AG09319 (cell line): ENCODE measurements at places on chromosomes 1 and 21.

GRCh38 chr1:162893612-162893908 is 32.6 kb upstream of the CCDC190 start:
- no peak for DNase-seq

DNA sequence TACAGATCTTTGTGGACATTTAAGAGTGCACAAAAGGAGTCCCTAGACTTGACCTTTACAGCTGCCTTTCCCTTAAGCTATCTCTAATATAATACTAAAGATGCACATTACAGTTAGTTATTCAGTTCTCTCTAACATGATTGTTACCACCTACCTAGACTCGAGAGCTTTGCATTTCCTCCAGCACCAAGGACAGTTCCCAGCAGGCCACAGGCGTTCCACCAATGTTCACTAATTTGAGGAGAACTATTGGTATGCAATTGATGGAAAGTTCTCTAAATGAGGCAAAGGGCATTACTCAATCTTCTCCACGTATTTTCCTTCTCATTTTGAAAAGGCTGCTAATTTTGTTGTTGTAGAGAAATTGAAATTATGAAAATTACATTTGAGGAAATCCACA is 5.4 kb upstream of the NTNG1 start:
- DNase-seq, result no peak

DNA sequence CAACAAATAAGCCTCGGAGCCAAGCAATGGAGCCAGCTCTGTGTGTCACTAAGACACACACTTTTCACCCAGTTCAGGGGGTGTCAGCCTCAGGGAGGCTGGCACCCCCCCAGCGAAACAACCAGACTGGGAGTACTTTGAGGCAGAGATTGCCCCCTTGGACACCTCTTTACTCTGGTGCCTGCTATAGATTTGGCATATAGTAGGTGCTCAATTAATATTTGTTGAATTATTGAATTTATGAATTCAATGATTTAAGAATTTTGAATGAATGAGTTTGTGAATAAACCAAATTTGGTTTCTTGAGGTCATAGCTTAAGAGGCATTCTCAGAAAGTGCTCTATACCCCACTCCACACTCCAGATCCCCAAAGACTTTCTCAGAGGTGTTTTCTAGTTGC is 70.3 kb downstream of the OLIG1 start:
- no peak for DNase-seq

- no peak for DNase-seq
Observed at GRCh38 chr1:62452951-62453350, 16.1 kb downstream of the USP1 start.

DNA sequence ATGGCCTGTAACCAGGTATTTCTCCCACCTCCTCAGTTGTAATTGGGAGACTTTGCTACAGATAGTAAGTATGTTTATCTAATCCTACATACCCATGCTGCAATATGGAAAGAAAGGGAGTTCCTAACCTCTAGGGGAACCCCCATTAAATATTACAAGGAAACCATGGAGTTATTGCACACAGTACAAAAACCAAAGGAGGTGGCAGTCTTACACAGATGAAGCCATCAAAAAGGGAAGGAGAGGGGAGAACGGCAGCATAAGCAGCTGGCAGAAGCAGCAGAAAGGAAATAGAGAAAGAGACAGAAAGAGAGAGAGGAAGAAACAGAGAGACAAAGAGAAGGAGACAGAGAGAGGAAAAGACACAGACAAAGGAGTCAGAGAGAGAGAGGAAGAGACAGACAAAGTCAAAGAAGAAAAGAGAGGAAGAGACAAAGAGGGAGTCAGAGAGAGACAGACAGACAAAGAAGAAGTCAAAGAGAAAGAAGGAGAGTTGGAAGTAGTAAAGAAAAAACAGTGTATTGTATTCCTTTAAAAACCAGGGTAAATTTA is 142.9 kb downstream of the FASLG start:
- no peak for DNase-seq

DNA sequence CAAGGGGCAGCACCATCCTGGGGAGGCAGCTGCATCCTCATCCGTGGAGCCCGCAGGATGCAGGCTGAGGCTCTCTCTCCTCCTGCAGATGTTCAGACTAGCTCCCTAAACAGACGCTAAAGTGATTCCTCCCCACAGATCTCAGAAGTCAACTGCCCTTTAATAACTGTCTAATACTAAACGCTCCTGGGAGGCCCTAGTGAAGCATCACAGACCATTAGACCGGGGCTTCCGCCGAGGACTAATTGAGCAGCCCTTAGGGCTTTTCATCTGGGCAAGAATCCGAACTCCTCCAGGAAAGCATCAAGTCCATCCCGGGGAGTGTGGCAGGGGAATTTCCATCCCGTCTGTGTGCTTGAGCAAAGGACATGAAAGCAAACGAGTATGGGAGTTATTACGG is 40.4 kb downstream of the PRDM16 start:
- no peak for DNase-seq

DNA sequence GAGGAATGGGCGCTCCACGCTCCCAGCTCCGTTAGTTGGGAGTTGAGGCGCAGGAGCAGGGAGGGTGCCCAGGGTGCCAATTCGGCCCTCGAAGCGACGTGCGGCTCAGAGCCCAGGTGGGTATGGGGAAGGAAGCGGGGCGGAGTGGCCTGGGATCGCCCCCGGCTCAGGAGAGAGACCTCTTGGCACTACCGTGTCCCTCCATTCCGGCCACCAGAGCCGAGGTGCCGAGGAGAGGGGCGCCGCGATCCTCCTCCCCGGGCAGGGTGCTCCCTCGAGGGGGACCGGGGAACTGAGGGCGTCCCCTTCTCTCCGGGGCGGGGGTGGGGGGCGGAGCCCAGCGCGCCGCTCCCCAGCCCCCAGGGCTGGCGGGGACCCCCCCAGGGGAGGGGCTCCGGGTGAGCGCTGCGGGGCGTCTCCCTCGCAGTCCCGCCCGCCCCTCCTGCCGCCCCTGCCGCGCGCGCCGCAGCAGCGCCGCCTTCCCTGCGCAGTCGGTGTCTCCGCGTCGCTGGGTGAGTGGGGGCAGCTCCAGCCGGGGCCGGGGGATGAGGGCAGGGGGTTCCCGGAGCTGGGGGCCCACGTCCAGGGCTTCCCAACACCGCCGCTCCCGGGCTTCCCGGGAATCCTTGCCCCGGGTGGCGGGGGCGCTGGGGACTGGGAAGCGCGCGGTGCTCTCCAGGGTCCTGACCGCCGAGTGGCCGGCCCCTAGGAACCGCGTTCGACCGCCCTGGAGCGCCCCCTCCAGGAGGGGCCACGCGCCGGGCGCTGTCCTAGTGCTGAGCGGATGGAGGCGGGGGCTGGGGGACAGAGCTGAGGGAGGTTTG is at the start of gene HPCA:
HPCA (plus strand) TSS at position 488 of the 824 bp plus-strand sequence. CDS start 2,408 bp downstream, outside the sequence.
- no peak for DNase-seq

- DNase-seq, result no peak
Observed at GRCh38 chr1:221166559-221167318, 287.5 kb downstream of the HLX start.

DNA sequence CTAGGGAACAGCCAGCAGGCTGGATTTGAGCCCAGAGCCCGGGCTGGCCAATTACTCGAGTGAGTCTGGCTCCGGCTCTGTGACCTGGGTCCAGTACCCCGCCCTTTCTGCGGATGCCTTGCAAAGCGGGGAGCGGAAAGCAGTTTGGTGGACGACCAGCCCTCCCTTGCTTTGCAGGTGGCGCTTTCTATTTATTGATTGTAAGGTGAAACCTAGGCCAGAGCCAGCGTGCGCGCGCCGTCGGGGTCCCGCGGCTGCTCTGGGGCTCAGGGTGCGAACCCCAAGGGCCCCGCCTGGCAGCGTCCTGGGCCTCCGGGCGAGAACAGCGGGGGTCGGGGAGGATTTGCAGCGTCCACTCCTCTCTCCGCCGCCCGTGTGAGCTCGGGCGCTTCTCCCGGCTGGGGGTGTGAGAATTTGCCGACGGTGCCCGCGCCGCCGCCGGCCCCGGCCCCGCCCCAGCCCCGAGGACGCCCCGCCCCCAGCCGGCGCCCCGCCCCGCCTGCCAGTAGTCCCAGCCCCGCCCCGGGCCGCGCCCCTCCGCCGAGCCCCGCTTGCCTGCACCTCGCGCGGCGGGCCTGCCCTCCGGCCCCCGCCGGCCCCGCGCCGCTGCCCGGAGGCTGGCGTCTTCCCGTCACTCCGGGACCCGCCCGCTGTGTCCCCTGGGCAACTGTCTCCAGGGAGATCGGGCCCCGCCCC is 37.6 kb downstream of the PIK3CD start:
- DNase-seq, result no peak

GRCh38 chr1:235098991-235099390 is 29.6 kb downstream of the TOMM20 start:
- DNase-seq, result no peak

DNA sequence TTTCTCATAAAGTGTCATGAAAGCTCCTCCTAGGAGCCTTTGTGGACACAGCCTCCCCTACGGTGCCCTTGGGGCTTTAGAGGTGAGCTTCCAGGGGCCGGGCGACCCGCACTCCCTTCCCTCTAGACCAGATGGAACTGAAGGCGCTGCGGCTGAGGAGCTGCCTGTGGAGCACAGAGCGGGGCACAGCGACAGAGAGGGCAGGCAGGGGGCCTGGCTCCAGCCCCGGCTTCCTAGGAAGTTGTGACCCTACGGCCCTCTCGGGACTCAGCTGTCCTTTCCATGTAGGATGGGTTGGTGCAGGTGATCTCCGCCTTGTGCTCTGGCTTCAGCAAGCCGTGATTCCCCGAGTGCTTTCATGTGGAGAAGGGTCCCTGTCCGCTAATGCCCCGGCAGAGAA is 23.6 kb upstream of the NEK2 start:
- DNase-seq, result no peak

- no peak for DNase-seq
Observed at GRCh38 chr21:43590194-43590593, 69.1 kb downstream of the HSF2BP start.

GRCh38 chr1:176850871-176851270 is 313.6 kb downstream of the ASTN1 start:
- DNase-seq, result no peak

GRCh38 chr1:12617511-12617900 is 504 bp downstream of the DHRS3 start:
- no peak for DNase-seq

GRCh38 chr1:228148196-228148861 is 1.4 kb upstream of the GJC2 start:
- no peak for DNase-seq

DNA sequence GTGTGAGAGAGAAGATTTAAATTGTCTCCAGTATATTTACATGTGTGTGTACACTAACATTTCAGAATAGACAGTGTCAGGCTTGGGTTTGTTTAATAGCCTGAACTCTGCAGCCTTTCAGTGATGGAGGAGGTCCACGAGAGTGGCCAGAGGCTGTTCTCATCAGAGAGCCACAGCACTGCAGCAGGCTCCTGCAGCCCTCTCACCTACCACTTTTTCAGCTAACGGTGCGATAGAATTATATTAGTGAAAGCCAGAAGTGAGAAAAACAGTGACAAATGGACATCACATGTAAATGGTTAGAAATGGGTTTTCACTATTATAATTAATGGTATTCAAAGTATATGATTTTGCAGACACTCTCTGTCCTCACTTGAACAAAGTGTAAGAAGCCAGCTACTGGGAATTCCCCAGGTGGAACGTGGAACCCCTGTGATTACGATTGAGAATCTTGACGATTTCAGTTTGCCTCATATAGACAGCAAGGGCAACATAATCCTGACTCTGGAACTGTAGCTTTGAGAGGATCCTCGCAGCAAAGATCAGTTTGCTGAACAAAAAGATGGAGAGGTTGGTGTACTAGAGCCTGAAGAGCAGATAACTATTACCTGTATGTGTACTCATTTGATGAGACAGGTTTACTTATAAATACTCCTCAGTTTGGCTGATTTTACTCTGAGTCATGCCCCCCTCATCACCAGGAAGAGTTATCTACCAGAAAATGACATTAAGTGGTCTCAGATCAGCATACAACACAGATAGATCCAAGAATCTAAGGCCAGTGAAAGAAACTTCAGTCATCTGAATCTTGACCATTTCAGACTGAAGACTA is 31.4 kb downstream of the IFI16 start:
- no peak for DNase-seq

DNA sequence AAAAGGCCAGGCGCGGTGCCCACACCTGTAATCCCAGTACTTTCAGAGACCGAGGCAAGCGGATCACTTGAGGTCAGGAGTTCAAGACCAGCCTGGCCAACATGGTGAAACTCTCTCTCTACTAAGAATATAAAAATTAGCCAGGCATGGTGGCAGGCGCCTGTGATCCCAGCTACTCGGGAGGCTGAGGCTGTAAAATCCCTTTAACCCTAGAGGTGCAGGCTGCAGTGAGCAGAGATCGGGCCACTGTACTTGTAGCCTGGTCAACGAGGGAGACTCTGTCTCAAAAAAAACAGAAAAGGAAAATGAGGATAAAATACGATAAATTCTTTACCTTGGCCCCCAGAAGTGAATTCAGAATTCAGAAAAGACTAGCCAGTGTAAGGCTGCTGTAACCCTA is 1.6 kb downstream of the TMEM50B start:
- DNase-seq, result no peak
